ENCODE measurements at places on chromosomes 7 and 10. TPM values are rescaled to one million over a fixed set of nuclear protein-coding genes. Genes with fewer than 3 reads are reported as not detected.

GRCh38 chr7:93043385-93043985, 74.3 kb downstream of the SAMD9 start:
- no peak for DNase-seq

- no peak for DNase-seq
Observed at GRCh38 chr7:314853-315252, 24.9 kb downstream of the FOXL3 start.

DNA sequence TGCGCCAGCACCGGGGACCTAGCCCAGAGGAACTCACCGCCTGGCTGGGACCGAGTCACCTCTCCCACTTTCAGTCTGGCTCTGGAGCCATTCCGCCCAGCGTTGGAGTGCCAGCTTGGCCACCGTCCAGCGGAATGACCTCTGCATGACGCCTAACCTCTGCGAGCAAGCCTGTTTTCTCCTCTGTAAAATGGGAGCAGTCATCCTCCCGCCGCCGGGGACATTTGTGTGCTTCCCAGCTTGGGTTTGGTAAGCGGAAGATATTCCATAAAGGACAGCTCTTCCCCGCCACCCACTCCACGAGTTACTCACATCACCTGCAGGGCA, 1.3 kb upstream of the ZCCHC24 start:
- DNase-seq: peak; percentile 85

GRCh38 chr7:132548489-132549078, 27.7 kb downstream of the PLXNA4 start:
- no peak for DNase-seq

- DNase-seq: no peak
Observed at GRCh38 chr7:119105381-119105780, 880.9 kb downstream of the ANKRD7 start.

GRCh38 chr10:62084451-62084850, 183.0 kb downstream of the ARID5B start:
- DNase-seq: no peak

- DNase-seq: no peak
Observed at GRCh38 chr7:88075216-88075615, 141.2 kb downstream of the ADAM22 start.

- DNase-seq: no peak
Observed at GRCh38 chr10:7634142-7634894, 32.4 kb downstream of the ITIH5 start.

TSPAN12 gene
- total RNA-seq: 22.5 TPM

ADARB2 gene
- 1.9 TPM for total RNA-seq

Measured in adrenal gland (tissue), 19 donors.